Right lung (tissue), 10 donors: ENCODE measurements at places on chromosomes 3 and 15. TPM values are rescaled to one million over a fixed set of nuclear protein-coding genes. Genes with fewer than 3 reads are reported as not detected.

Gene GOLGA8Q
- polyA plus RNA-seq: 2.4 TPM

Gene FEZF2
- polyA plus RNA-seq: not detected

DNA sequence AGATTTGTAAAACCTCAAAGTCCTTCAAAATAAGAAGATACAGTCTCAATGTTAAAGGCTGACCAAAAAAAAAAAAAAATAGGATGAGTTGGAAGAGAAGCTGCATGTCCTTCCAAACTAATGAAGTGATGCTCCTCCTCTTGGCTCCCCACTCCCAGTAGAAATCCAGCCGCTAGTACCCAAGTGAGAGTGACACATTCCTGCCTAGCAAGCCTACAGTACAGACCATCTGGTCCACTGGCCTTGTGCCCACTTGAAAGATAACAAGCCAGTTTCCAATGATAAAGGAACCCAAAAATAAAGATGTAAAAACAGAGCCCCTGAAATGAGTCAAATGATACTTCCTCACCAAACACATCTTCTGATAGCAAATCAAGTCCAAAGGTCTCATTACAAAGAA lies 258.7 kb upstream of the NSMCE3 start:
- DNase-seq: peak; percentile 43

Gene RPL15
- 3,226 TPM for polyA plus RNA-seq

DNA sequence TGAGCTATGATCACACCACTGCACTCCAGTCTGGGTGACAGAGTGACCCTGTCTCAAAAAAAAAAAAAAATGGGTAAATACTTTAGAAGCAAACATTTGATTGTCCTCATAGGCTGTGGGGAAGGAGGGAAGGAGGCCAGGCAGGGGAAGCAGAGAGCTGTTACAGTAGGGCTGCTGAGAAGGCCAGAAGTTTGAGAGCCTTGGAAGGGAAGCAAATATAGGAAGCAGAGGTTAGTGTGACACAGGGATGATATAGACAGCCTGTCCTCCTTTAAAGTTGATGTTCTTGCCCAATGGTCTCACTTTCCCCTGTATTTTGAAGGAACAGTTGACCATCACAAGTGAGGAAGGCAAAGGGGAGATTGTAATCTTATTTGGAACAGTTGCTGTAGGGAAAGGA lies 5.3 kb upstream of the ALPK3 start:
- DNase-seq: no peak

Gene TM2D3
- polyA plus RNA-seq: 62.6 TPM

Gene ROPN1
- polyA plus RNA-seq: 0.21 TPM

GRCh38 chr3:170159459-170159858 lies 22.1 kb downstream of the PHC3 start:
- DNase-seq: no peak

DNA sequence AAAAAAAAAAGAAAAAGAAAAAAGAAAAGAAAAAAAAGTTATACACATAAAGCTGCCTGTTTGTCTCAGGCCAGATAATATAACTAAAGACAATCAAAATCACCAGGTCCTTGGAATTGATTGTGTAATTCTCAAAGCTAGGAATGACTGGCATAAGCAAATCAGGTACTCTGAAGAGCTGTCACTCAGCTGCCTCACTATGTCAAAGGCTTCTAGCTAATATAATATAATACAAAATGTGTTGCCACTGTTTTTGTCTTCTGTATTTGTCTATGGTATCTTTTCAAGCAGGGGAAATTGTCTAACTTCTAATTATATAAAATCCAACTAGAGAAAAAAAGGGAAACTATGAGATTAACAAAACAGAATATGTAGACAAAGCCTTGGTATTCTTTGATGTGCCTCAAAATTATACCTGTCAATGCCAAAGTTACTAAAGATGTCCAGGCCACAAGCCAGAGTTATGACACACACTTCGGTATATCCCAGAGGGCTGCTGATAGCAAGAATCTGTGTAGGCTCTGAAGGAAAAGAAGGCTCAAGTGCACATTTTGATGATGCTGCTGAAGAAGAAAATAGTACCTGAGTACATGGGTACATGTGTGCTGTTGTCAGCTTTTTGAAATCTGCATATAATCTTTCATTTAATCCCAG lies 37.0 kb upstream of the NR2E3 start:
- DNase-seq: no peak

Gene LTF
- polyA plus RNA-seq: 7.1 TPM
